ENCODE measurements at places on chromosomes 6 and 20.

- no peak for DNase-seq
Measured at GRCh38 chr6:137236581-137237355, 17.6 kb upstream of the IFNGR1 start.

- DNase-seq = no peak
Measured at GRCh38 chr6:21769968-21770367, 176.4 kb downstream of the SOX4 start.

DNA sequence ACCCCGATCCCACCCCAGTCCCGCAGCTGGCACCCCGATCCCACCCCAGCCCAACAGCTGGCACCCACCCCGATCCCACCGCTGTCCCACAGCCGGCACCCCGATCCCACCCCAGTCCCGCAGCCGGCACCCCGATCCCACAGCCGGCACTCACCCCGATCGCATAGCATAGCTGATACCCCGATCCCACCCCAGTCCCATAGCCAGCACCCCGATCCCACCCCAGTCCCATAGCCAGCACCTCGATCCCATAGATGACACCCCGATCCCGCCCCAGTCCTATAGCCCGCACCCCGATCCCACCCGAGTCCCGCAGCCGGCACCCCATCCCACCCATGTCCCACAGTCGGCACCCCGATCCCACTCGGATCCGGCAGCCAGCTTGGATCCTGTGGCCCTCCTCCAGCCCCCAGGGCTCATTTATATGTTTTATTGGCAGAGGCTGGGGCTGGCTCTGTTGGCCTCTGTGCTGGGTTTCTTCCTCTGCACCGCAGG is 897 bp upstream of the GMEB2 start:
- no peak for DNase-seq

GRCh38 chr20:55471052-55472006 is 534.0 kb downstream of the CBLN4 start:
- DNase-seq = no peak

GRCh38 chr6:54987633-54988290 is 141.2 kb downstream of the FAM83B start:
- DNase-seq = no peak

DNA sequence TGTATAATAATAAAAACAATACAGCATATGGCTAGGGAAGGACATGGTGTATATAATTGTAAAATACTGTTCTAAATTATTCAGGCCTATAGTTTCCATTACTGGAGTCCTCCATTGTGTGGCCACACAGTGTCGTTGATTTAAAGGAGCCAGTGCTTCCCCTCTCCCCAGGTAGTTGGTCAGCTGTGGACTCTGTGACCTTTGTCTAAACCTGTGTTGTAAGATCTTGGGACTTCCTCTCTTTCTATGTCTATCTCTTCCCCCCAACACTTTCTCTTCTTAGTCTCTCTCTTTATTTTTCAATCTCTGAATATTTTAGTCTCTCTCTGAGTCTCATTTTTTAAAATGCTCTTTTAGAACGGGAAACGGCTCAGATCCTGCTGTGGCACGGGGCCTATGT is 35.6 kb downstream of the BRPF3 start:
- no peak for DNase-seq

Measured in activated T-cell treated with anti-CD3 and anti-CD28 coated beads, Interleukin-2, amount 50 U/mL, for 48 hours (primary cell).